T-helper 9 cell (primary cell): ENCODE measurements at places on chromosomes 13 and 19.

GRCh38 chr13:30857018-30857417, 49.1 kb upstream of the MEDAG start:
- DNase-seq: no peak

GRCh38 chr19:29410601-29411000, 115.2 kb upstream of the VSTM2B start:
- DNase-seq: no peak

DNA sequence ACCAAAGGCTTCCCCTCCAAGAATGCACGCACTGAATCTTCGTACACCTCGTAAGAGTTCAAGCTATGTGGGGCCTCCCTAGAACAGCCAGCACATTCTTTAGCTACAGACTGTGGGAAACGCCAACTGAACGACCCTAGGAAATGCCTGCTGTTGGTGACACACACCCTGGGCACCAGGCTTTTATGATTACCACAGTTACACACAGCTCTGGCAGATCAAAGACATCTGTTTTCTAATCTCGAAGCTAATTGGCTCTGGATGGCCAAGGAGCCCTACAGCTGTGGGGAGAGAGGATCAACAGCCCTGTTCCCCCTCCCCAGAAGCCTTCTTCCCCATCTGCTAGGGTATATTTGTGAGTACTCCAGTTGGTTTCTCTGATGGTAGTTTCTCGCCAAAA, 123.0 kb downstream of the COL4A1 start:
- DNase-seq: no peak

- no peak for DNase-seq
Observed at GRCh38 chr13:100658363-100658762, 16.2 kb downstream of the TMTC4 start.

- no peak for DNase-seq
Observed at GRCh38 chr13:27923794-27924528, 4.2 kb downstream of the PDX1 start.
